Activated T-helper 1 cell treated with Interleukin-2 at 50 U/mL for 16 hours (primary cell): ENCODE measurements at places on chromosomes 4 and X.

DNA sequence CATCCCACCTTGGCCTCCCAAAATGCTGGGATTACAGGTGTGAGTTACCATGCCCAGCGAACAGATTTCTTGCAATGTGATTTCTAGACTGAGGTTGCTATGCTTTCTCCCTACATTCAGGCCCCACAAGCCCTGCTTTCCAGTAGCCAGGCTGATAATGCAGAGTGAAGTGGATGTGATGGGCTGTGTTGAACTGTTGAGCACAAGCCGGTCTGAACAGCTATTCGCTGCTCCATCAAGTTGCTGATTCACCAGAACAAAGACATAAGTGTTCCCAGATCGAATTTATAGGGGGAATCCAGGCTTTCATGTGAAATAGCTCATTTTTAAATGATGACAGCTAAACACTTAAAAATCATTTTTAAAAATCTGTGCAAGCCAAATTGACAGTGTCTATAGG is 8.0 kb downstream of the NIPAL1 start:
- DNase-seq, result no peak

DNA sequence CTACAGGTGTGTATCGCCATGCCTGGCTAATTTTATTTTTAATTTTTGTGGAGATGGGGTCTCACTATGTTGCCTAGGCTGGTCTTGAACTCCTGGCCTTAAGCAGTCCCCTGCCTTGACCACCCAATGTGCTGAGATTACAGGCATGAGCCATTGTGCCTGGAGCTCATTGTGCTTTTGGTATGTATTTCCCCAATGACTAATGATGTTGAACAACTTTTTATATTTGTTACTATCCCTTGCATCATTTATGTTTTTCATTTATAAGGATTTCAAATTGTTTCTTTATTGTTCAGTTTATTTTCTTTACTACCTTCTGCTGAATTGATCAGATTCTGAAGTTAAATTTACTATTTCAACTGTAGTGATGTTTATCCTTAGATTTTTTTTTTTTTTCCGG is 199.7 kb downstream of the CEP135 start:
- DNase-seq, result no peak

DNA sequence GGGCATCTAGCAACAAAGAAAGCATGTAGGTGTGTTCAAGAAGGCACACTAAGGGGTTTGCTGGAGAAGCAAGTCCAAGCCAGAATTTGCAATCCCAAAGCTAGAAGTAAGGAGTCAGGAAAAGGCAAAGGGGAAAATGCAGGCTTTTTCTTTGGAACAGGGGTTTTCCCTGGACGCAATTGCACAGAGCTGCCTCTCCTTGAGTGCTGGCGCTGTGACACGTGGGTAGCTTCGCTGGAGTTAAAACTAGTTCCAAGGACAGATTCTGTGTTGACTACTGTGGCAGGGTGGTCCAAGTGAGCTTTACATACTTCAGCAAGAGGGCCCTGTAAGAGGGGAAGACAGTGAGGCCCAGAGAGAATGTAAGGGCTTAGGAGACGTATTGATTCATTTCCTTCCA is 277.1 kb downstream of the ADGRA3 start:
- DNase-seq, result no peak

DNA sequence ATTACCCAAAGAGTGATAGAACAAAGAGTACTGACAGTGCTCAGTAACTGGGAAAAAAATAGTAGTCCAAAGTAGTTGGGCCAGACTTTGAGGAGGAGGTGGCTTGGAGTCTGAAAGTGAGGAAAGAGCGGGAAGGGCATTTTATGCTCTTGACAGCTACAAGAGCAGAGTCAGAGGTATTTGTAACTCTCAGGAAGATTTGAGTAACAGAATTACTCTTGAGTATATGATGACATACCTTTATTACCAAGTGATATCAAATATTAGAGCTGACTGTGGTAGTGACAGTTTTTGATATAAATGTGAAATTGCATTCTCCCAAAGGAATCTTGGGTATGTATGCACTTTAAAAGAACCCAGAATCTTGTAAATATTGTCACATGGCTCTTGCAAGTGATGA is 2.2 kb downstream of the SLAIN2 start:
- DNase-seq, result no peak

GRCh38 chrX:42772874-42773273 is 5.1 kb downstream of the PPP1R2C start:
- DNase-seq, result no peak

DNA sequence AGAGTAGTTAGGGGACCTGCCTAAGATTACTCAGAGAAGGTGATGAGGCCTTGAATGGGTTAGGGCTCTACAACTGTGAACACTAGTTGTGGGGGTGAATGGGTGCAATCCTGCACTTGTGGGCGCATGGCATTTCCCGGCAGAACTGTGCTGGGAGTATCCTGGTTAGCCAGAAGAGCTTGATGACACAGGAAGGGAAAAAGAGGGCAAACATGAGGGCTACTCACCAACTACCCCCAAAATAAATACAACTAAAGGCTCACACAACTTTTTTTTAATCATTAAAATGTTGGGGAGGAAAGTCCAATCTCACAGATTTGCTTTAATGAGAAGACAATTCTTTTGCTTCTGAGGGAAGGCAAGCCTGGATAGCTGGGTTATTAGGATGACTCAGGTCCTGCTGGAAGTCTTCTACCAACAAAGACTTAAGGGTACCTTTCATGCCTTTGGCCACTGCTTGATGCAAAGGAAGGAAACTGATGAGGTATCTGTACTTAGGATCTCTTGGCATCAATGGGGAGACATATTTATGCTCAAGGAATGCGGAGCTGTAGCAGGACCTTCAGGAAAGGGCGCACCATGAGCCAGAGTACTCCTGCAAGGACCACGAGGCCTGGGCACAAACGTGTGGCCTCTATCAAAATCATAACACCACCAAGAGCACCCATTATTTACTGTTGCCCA is 2.6 kb downstream of the PHKA2 start:
- no peak for DNase-seq

DNA sequence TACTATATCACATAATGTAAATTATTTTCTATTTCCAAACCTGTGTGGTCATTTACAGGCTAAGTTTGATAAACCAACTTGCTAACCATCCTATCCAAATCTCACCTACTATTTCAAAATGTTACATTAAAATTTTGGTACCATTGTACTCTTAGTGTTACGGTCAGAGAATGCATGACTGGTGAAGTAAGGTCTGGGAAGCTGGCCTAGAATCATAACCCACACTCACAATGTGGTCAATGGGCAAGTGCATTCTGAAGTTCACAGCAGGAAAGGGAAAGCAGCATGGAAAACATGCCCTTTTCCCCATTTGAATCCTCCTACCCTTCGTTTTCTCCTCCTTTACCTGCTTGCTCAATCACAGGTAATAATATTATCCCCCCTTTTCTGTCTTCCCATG is 54.4 kb downstream of the PPP3CA start:
- DNase-seq, result no peak

DNA sequence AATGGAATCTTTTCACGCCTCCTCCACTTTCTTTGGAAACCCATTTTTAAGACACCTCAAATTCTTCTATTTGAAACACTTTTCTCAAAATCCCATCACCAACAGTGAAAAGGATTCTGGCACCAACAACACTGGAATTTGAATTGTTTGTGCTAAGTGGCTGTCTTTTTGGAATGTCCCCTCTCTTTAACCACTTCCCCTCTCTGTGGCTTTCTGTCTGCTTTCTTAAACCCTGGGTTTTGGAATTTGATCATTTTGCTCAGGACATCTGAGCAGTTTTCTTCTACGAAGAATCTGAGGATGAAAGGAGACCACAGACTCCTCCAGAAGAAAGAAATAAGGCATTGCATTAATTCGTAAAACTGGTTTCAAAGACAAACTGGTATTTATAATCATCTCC is 89.0 kb downstream of the MXRA5 start:
- DNase-seq, result no peak

DNA sequence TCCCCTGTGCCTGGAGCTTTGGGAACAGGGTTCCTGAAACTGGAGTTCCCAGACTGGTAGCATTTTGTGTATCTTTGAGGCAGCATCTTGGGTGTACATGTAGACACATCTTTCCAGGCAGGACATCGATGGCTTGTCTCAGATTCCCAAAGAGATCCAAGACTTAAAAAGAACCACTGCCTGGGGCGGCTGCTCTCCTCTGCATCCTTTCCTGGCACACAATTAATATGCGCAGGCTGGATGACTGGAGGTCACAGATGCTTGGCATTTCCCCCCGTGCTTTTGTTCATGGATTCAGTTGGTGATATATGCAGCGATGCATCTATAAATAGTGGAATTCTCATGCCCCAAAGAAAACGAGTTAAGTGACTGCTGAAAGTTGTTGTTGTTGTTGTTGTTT is 80.5 kb downstream of the CLDN34 start:
- no peak for DNase-seq

GRCh38 chr4:48844843-48845242 is 14.0 kb downstream of the OCIAD1 start:
- DNase-seq, result no peak

DNA sequence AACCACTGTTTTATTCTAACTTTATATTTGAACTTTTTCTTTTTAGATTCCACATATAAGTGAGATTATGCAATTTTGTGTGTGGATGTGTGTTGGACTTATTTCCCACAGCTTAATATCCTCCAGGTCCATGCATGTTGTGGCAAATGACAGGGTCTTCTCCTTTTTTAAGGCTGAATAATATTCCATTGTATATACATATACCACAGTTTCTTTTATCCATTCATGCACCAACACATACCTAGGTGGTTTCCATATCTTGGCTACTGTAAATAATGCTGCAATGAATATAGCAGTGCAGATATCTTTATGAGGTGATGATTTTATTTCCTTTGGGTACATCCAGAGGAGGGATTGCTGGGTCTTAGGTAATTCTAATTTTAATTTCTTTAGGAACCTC is 69.0 kb downstream of the SNCA start:
- no peak for DNase-seq

- no peak for DNase-seq
Measured at GRCh38 chr4:158181906-158182305, 9.1 kb upstream of the GASK1B start.

- DNase-seq, result no peak
Measured at GRCh38 chr4:63717384-63717783, 691.9 kb downstream of the TECRL start.

GRCh38 chr4:7352486-7352885 is 82.2 kb downstream of the PSAPL1 start:
- DNase-seq, result no peak

DNA sequence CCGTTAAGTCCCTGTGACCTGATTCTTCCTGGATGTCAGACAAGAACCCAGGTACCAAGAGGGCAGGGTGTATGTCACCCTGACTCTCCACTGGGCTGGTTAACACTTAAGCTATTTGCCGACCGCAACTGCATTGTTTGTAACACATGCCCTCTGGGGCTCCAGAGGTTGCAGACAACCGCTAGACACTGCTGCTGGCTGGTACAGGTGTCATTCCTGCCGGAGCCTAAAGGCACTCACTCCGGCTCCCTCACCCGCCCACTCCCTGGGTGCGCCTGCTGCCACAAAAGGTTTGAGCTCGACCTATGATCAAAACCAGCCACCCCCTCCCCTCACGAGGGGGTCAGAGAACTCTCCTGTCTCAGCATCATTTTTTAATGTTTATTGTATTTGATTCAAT is 208.2 kb downstream of the FAT4 start:
- no peak for DNase-seq

DNA sequence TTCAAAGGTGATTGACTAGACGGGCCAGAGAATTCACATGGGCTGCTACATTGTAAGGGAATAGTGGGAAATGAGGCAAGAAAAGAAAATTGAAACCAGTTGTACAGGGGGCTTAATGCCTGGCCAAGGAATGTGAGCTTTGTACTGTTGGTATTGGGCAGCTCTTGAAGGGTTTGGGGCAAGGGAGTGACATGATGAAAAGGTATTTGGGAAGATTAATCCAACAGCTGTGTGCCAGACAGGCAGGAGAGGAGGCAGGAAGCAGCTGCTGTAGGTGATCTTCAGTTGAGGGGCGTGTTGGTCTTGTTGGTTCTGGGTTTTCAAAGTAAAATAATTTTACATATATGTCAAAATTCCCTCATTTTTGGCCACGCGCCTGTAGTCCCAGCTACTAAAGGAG is 384.5 kb upstream of the TENM3 start:
- DNase-seq, result no peak

DNA sequence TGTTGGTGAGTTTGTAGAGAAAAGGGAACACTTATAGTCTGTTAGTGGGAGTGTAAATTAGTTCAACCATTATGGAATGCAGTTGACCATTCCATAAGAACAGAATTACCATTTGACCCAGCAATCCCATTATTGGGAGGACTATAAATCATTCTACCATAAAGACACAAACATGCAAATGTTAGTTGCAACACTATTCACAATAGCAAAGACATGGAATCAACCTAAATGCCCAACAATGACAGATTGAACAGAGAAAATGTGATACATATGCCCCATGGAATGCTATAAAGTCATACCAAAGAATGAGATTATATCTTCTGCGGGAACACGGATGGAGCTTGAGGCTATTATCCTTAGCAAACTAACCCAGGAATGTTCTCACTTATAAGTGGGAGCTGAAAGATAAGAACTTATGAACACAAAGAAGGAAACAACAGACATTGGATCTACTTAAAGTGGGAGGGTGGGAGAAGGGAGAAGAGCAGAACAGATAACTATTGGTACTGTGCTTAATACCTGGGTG is 1819.2 kb upstream of the ADGRL3 start:
- DNase-seq, result no peak

DNA sequence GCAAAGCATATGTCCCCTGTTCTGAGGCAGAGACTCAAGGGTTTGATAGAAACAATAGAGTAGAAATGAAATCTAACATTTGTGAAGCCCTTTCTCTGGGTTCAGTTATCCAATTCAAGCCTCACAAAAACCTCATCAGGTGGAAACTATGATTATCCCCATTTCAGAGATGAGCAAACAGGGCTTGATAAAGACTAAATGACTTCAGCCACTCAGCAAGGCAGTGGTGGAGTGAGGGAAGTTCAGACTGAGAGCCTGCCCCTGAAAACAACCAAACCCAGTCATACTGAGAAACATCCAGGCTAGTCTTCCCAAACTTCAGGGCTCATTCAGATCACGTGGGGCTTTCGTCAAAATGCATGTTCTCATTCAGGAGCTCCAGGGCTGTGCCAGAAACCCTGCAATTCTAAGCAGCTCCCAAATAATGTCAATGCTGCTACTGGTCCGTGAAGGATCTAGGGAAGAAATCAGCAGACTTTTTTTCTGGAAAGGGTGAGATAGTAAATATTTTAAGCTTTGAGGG is 109.6 kb upstream of the KIT start:
- no peak for DNase-seq

GRCh38 chr4:149793459-149793858 is 22.2 kb downstream of the IQCM start:
- DNase-seq, result no peak

DNA sequence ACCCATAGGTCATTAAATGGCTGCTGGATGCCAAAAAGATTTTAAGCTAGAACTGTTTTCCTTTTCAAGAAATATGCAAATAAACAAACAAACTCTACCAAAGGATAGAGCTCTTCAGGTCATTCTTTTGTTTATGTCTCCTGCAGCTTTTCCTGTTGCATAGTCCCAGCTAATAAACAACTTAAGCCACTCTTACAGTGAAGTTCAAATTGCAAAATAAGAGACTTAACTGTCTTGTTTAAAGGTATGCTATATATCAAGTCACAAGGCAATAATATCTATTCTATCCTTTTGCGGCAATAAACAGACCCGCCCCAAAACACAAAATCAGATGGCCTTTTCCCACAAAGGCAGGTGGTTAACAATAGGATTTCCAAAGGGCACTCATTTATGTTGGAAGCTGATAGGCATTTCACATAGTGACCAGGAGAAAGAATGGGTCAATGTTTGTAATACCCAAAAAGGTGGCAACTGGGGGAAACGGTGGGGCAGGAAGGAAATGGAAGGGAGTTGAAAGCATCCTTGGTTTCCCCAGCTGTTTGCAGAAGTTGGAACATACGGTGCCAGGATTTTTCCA is 15.3 kb downstream of the HAND2 start:
- DNase-seq, result no peak

GRCh38 chrX:6777238-6778002 is 242.5 kb upstream of the VCX3A start:
- no peak for DNase-seq
